NCI-H748 treated with DMSO at 0.1 percent for 48 hours (cell line): ENCODE measurements at places on chromosomes 11 and 22.

- DNase-seq = no peak
These were observed 404.5 kb downstream of the BRD1 start for GRCh38 chr22:49423125-49423650.

DNA sequence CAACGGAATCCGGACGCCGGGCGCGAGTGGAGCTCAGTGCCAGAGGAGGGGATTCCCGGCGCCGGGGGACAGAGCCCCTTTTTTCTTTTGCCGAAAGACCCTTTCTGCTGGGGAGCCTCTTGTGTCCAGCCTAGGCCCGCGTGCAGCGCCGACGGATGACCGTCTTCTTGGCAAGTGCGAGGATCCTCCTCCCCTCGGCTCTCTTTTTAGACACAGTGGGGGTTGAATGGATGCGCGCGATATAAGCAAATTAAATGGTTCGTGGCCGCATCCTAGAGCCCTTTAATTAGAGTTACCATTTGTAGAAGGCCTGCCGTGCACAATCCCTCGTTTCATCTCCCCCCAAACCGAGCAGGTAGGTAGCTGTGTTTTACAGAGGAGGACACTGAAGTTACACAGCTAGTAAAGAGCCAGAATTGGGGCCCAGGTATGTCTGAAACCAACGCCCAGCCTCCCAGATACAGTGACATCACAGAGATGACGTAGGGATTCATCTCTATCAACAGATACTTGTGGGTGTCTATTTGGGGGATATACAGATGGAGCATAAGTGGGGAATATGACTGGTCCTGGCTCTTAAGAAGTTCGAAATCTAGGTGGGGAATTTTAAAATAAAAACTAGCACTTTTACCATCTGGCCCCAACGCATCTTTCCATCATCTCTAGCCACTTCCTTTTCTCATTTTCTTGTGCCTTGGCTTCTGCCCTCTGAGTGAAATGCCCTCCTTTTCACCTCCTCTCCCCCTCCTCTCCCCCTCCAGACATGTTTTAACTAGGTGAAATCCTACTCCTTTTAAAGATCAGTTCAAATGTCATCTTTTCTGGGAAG, 875 bp downstream of the TCP11L1 start:
- DNase-seq = peak; percentile 65

- no peak for DNase-seq
These were observed 445.9 kb downstream of the BRD1 start for GRCh38 chr22:49381595-49382450.

GRCh38 chr11:17504330-17505107, 27.9 kb upstream of the ABCC8 start:
- DNase-seq = peak; percentile 63

DNA sequence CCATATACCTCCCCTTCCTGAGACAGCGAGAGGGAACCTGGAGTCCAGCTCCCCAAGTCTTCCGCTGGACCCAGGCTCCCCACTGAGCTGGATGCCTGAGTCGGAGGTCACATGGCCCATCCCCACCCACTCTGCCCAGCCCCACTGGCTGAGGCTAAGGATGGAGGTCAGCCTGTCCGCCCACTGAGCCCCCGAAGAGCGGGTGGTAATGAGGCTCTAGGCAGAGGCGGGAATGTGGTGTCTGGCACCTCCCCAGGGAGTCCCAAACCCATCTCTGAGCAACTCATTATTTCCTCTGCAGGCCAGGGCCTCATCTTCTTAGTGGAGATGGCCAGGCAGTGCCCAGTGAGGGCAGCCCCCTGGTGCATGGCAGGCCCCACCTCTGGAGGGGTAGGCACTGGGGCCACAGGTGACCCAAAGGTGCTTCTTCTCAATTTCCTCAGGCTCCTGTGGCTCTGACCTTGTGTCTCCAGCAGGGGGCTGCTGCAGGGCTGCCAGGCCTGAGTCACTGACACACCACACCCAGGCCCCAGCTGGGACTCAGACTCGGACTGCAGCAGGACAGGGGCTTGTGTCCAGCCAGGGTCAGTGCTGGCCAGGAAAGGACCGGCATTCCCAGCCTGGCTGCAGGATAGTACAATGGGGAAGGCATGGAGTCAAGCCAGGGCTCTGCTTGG, 10.2 kb upstream of the PDE2A start:
- DNase-seq = no peak

GRCh38 chr22:45154383-45154782, 9.3 kb upstream of the NUP50 start:
- DNase-seq = no peak

- DNase-seq = no peak
These were observed 15.4 kb upstream of the PEX26 start for GRCh38 chr22:18062421-18062820.

GRCh38 chr22:19331474-19331873, 40.0 kb upstream of the CLTCL1 start:
- no peak for DNase-seq

DNA sequence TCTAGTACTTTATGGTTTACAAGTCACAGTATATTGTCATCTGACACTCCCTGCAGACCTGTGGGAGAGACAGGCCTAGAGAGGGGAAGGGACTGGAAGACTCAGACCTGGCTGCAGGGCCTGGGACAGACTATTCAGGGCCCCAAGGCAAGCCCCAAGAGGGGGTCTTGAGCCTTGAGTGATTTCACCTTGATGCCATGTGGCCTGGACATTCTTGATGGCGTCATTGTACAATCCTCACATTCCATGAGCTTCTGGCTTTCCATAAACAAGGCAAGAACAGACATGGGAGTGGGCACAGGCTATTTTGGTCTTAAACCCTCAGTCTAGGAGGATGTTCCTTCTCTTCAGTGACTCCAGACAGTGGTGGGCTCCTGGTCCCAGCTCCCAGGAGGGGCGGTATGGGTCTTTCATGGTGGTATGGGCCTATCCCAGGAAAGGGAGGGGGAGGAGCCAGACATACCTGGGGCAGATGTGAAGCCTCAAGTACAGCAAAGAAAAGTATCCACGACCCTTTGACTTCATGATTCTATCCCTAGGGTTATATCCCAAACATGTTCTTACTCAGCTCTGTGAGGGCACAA, 1.8 kb upstream of the TBC1D10A start:
- no peak for DNase-seq

- no peak for DNase-seq
These were observed 856.4 kb downstream of the LRRC4C start for GRCh38 chr11:40602866-40603552.
